Natural killer cell (primary cell): ENCODE measurements at places on chromosomes 16 and 17. TPM values are rescaled to one million over a fixed set of nuclear protein-coding genes. Genes with fewer than 3 reads are reported as not detected.

GRCh38 chr16:89282523-89282922 lies 65.0 kb downstream of the ZNF778 start:
- no peaks in the 10 kb centered on the region for H3K4me1 ChIP-seq
- no peak overlapping the region for H3K27ac ChIP-seq

- no peak for DNase-seq
- no peaks in the 10 kb centered on the region for H3K4me1 ChIP-seq
- H3K4me3 ChIP-seq: no peak overlapping the region
- no peak overlapping the region for H3K27ac ChIP-seq
These were observed 63.4 kb upstream of the CDH11 start for GRCh38 chr16:65185241-65185778.

GRCh38 chr17:34721326-34721725 lies 141.9 kb downstream of the TMEM132E start:
- no peaks in the 10 kb centered on the region for H3K4me1 ChIP-seq
- no peak for DNase-seq
- H3K4me3 ChIP-seq: no peak overlapping the region
- H3K27ac ChIP-seq: no peak overlapping the region

- no peak overlapping the region for H3K4me3 ChIP-seq
- peaks cover 34% of the 10 kb centered on the region for H3K36me3 ChIP-seq
- H3K27me3 ChIP-seq: no peaks in the 10 kb centered on the region
- H3K27ac ChIP-seq: no peak overlapping the region
These were observed 36.1 kb upstream of the ZC3H18 start for GRCh38 chr16:88533932-88534637.

- H3K36me3 ChIP-seq: peaks cover 80% of the 10 kb centered on the region
- peaks cover 12% of the 10 kb centered on the region for H3K4me1 ChIP-seq
- H3K27me3 ChIP-seq: no peaks in the 10 kb centered on the region
- no peak overlapping the region for H3K4me3 ChIP-seq
- peak; percentile 86 for DNase-seq
These were observed 14.3 kb downstream of the KPNB1 start for GRCh38 chr17:47663912-47664623.

GRCh38 chr17:76434870-76435269 lies 18.1 kb downstream of the UBE2O start:
- no peak overlapping the region for H3K27ac ChIP-seq
- no peak for DNase-seq
- H3K4me3 ChIP-seq: no peak overlapping the region
- no peaks in the 10 kb centered on the region for H3K36me3 ChIP-seq

- DNase-seq: no peak
- peaks cover 7% of the 10 kb centered on the region for H3K4me1 ChIP-seq
- H3K27ac ChIP-seq: no peak overlapping the region
- no peak overlapping the region for H3K4me3 ChIP-seq
These were observed 30.8 kb downstream of the FOXL1 start for GRCh38 chr16:86609115-86609514.

GRCh38 chr16:71846431-71846830 lies 655 bp downstream of the ATXN1L start:
- H3K27ac ChIP-seq: peak overlapping the region; percentile 78
- DNase-seq: peak; percentile 40
- H3K27me3 ChIP-seq: no peaks in the 10 kb centered on the region
- H3K4me3 ChIP-seq: peak overlapping the region; percentile 89
- H3K36me3 ChIP-seq: peaks cover 30% of the 10 kb centered on the region

DNA sequence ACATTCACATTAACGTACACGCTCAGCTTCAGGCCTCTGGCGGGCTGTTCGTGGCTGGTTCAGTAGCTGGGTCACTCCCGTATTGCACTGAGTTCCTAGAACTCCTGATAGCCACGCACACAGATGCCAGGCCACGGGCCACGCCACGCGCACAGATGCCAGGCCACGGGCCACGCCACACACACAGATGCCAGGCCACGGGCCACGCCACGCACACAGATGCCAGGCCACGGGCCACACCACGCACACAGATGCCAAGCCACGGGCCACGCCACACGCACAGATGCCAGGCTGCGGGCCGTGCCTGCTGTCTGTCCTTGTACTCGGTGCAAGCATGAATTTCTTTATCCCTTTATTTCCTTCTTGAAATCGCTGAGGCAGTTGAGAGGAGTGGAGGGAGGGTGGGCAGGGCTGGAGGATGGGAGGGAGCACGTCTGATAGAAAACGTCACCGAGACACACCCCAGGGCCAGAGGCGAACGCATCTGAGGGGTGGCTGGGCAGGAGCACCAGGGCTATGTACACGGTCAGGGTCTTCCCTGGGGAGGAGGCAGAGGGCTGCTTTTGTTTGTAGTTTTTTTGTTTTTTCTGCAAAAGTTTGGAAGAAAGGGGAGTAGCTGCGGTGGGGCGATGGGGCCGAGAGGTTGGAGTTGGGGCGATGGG lies 8.6 kb upstream of the PABPN1L start:
- H3K36me3 ChIP-seq: no peaks in the 10 kb centered on the region
- no peak for DNase-seq
- H3K4me3 ChIP-seq: no peak overlapping the region
- H3K4me1 ChIP-seq: no peaks in the 10 kb centered on the region
- H3K27me3 ChIP-seq: peaks cover 8% of the 10 kb centered on the region

DNA sequence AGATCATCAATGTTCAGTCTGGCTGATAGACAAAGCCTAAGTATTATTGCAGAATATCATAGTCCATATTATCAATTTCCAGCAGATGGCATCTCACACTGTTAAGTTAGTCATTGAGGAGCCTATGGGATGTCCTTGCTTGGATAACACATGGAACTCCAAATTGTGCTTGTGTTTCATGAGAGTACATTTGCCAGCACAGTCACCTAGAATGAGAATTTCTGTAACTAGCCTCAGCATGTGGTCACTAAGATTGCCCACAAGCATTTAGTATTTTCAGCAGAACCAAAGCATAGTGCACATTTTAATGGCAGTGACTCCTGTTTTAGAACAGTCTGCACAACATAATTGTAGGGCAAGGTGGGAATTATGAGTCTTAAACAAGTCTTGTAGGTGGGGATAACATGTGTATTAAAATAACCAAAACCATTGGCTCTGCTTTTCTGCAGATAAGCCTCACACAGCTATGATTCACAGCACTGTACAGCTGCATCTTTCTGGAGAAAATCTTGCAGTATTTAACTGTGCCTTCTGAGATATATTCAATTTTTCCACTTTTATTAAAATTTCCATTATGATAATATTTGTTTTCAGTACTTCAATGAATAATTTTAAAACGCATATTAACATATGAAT lies 882.8 kb upstream of the SOX9 start:
- no peaks in the 10 kb centered on the region for H3K4me1 ChIP-seq
- no peak for DNase-seq
- no peak overlapping the region for H3K4me3 ChIP-seq
- H3K27ac ChIP-seq: no peak overlapping the region
- H3K36me3 ChIP-seq: no peaks in the 10 kb centered on the region

- H3K4me3 ChIP-seq: no peak overlapping the region
- H3K36me3 ChIP-seq: no peaks in the 10 kb centered on the region
- peaks cover 5% of the 10 kb centered on the region for H3K4me1 ChIP-seq
- no peak for DNase-seq
- H3K27ac ChIP-seq: no peak overlapping the region
These were observed 402.1 kb downstream of the UTP18 start for GRCh38 chr17:51662204-51663056.

- DNase-seq: no peak
- no peaks in the 10 kb centered on the region for H3K27me3 ChIP-seq
- H3K36me3 ChIP-seq: no peaks in the 10 kb centered on the region
- no peak overlapping the region for H3K4me3 ChIP-seq
- H3K4me1 ChIP-seq: no peaks in the 10 kb centered on the region
These were observed 38.8 kb upstream of the MEAK7 start for GRCh38 chr16:84543253-84543652.

DNA sequence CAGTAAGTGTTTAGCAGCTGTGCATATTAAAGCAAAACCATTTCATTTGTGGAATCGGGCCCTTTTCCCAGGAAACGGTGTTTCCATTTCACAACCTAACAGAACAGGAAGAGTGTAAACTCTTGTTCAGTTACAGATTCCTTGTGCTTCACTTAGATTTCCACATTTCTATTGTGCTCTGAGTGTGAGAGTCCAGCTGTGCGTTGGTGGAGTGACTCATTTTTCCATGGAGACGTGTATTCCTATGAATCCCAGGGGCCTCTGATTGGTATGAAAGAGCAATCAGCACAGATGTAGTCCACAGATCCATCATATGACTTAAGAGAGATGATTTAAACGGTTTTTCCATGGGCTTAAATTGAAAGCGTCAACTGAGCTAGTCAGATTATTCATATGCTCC lies 13.3 kb upstream of the CAVIN1 start:
- no peak for DNase-seq
- H3K4me3 ChIP-seq: no peak overlapping the region
- H3K27ac ChIP-seq: no peak overlapping the region
- H3K36me3 ChIP-seq: no peaks in the 10 kb centered on the region

DNA sequence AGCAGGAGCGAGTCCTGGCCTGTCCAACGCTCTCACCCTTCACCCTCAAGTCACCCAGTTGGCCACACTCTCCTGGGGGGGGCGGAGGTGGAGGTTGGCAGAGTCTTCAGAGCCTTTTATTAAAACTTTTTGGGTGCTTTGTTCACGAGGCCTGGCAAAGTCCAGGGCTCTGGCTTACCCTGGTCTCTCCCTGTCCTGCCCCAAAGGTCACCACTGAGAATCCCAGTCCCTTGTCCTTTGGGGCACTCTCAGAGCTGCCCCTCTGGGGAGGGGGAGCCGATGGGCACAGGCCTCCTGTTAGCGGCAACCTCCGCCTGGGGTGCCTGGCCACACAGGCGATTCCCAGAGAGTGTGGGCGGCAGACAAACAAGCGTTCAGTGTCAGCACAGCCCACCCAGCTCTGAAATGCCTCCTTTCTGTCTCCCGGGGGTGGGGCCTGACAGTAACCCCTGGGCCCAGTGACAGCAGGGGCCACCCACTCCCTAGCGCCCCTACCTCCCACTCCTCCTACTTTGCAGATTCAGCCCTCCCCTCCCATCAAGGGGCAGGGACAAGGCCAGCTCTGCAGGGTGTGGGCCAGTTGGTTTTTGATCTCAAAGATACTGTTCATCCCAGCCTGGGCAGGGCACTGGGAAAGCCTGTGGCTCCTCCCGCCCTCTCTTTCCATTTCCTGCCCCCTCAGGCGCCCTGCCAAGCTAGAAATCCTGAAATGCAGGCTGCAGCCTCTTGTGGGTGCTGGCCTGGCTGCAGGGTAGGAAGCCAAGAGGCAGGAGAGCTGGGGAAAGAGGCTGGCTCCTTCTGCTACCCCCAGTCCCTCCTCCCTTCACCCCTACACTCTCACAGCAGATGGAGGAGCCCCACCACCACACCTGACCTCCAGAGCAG lies 36.6 kb upstream of the EMP2 start:
- H3K4me1 ChIP-seq: no peaks in the 10 kb centered on the region
- H3K27ac ChIP-seq: no peak overlapping the region
- no peak overlapping the region for H3K4me3 ChIP-seq

DNA sequence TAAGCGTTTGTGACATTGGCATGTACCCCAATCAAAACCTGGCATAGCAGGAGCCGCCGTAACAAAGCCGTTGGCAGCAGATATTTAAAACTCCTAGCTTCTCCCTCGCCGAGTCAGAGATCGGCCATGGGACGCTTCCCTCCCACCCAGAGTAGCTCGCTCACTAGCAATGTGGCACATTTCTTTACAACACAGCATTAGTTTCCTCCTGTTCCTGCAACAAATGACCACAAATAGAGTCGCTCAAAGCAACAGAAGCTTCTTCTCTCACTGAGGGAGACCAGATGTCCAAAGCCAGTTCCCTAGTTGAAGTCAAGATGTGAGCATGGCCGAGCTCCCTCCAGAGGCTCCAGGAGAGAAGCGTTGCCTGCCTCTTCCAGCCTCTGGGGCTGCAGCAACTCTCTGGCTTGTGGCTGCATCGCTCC lies 106.7 kb downstream of the RBFOX3 start:
- no peaks in the 10 kb centered on the region for H3K36me3 ChIP-seq
- no peak for DNase-seq
- no peak overlapping the region for H3K27ac ChIP-seq
- no peaks in the 10 kb centered on the region for H3K27me3 ChIP-seq

DNA sequence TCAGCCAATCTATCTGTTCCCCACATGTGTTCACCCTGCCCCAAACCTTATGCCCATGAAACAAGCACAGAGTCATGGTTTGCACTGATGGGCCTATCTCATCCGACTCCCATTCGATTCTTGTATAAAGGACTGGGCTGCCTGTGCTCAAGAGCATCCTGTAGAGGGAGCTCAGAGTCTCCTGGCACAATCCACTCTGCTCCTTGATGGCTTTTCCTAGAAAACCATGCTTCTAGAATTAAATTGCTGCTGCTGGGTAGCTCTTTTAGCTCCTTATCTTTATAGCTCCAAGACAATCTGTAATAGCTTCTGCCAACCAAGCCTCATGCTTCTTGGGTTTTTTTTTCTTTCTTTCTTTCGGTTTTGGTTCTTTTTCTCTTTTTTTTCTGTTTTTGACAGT lies 9.7 kb downstream of the ZNF19 start:
- H3K4me3 ChIP-seq: no peak overlapping the region
- peaks cover 12% of the 10 kb centered on the region for H3K36me3 ChIP-seq
- DNase-seq: no peak
- no peak overlapping the region for H3K27ac ChIP-seq
- no peaks in the 10 kb centered on the region for H3K27me3 ChIP-seq
- H3K4me1 ChIP-seq: peaks cover 4% of the 10 kb centered on the region

GRCh38 chr16:87414251-87414680 lies 22.1 kb downstream of the MAP1LC3B start:
- no peak for DNase-seq
- no peak overlapping the region for H3K4me3 ChIP-seq
- H3K4me1 ChIP-seq: no peaks in the 10 kb centered on the region
- H3K27me3 ChIP-seq: no peaks in the 10 kb centered on the region
- H3K36me3 ChIP-seq: peaks cover 14% of the 10 kb centered on the region

- H3K27me3 ChIP-seq: no peaks in the 10 kb centered on the region
- H3K4me1 ChIP-seq: peaks cover 46% of the 10 kb centered on the region
- no peak overlapping the region for H3K4me3 ChIP-seq
- no peak overlapping the region for H3K27ac ChIP-seq
- no peaks in the 10 kb centered on the region for H3K36me3 ChIP-seq
These were observed 2.4 kb downstream of the GSDMA start for GRCh38 chr17:39965017-39965699.

- peaks cover 4% of the 10 kb centered on the region for H3K4me1 ChIP-seq
- no peak for DNase-seq
- H3K4me3 ChIP-seq: no peak overlapping the region
- H3K27me3 ChIP-seq: no peaks in the 10 kb centered on the region
- H3K36me3 ChIP-seq: no peaks in the 10 kb centered on the region
- no peak overlapping the region for H3K27ac ChIP-seq
These were observed 45.7 kb downstream of the B9D1 start for GRCh38 chr17:19316761-19317358.

The PDE6G gene
- 26.6 TPM for total RNA-seq

The GP1BA gene
- total RNA-seq: 4.3 TPM

The MAF gene
- 50.1 TPM for total RNA-seq

The OTOP2 gene
- not detected for total RNA-seq

The SLC47A1 gene
- 0.45 TPM for total RNA-seq

The FBXO47 gene
- total RNA-seq: not detected

The CALCOCO2 gene
- 175 TPM for total RNA-seq

The CD300LG gene
- not detected for total RNA-seq

The MSL1 gene
- 110 TPM for total RNA-seq

The C17orf67 gene
- 3.4 TPM for total RNA-seq

The FBXW10 gene
- not detected for total RNA-seq

The SDR42E2 gene
- 0.93 TPM for total RNA-seq

The YPEL2 gene
- 30.5 TPM for total RNA-seq

The ARL5C gene
- total RNA-seq: not detected

The TEDC2 gene
- 0.47 TPM for total RNA-seq
